Suppressor macrophage treated with lipopolysaccharide for 4 hours (primary cell): ENCODE measurements at places on chromosomes 6 and 20.
A peak's percentile ranks its signal among the peaks of the same experiment; 100 is the strongest.

- DNase-seq = no peak
These were observed 164.5 kb upstream of the SLC24A3 start for GRCh38 chr20:19047951-19048296.

DNA sequence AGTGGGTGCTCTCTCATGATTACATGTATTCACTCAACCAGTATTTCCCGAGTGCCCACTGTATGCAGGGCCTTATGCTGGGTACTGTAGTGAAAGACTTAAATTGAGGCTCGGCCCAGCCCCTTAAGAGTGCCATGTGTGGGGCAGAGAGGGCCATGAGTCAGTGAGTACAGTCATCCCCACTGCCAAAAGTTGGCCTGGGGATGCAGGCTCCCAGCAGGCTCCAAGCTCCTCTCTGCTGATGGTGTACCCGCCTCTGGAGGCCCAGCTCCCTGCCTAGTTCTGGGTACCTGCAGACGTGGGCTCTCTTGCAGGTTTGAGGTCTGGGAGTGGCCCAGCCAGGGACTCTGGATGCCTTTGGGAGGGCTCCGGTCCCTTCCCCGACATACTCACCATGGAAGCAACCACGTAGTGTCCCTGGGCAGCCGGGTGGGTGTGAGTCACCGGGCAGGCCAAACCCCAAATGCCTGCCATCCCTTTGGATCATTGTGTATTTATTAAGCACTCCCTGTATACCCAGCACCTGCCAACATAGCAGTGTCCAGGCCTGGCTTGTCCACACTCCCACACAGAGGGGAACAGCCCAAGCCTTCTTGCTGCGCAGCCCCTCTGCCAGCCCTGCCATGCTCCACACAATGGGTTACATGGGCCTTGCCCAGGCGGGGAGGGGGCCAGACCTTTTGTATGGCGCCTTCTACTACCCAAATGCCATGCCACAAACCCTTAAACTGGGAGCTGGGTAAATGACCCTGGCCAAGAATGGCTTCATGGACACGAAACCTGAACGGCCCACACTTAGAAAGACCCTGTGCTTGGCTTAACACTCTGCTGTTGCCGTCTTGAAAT lies 153.6 kb downstream of the VEGFA start:
- DNase-seq = peak; percentile 37

- DNase-seq = peak; percentile 18
These were observed 9.9 kb upstream of the GTSF1L start for GRCh38 chr20:43736588-43737158.

DNA sequence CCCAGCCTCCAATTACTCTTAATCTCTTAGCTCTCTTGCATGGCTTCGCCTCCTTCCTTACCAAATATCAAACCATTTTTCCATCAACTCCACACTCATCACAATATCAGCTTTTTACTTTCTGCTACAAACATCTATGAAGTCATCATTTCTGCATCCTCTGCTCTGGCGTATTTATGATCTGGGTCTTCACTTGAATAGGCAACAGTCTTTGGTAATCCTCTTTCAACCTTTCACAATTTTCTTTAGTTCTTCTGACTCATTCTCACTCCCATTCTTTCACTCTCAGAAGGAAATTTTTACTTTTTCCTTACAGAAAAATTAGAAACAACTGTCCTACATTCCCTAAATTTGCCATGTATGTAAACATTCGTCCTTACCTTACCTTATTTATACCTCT lies 522.4 kb downstream of the HDGFL1 start:
- DNase-seq = no peak

GRCh38 chr6:127934956-127935355 lies 34.1 kb upstream of the THEMIS start:
- DNase-seq = no peak

DNA sequence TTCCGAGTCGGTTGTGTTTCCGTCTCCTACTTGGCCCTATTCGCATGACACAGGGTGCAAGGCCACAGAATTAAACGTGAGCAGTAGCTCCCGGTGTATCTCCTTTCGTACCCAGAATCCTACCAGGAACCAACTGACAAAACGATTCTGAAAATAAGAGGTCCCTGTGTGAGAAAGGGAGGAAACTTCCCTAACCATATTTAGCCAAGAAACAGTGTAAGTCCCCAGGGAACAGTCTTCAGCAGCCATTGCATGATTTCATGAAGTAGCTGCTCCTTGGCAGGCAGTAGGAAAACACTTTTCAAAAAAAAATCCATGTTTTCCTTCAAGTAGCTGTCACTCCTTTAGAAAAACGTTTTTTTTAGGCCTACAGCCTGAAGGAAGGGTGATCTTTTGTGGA lies 46.9 kb downstream of the PDE10A start:
- no peak for DNase-seq

- DNase-seq = no peak
These were observed 75.3 kb downstream of the TULP4 start for GRCh38 chr6:158387578-158387977.

- DNase-seq = no peak
These were observed 83.4 kb downstream of the TCP11 start for GRCh38 chr6:35057449-35058357.

GRCh38 chr20:59157961-59158541 lies 5.6 kb upstream of the ZNF831 start:
- DNase-seq = no peak

- no peak for DNase-seq
These were observed 402.1 kb downstream of the EPHA7 start for GRCh38 chr6:93017213-93017612.

- peak; percentile 67 for DNase-seq
These were observed 58.5 kb downstream of the OGFRL1 start for GRCh38 chr6:71347119-71347518.

DNA sequence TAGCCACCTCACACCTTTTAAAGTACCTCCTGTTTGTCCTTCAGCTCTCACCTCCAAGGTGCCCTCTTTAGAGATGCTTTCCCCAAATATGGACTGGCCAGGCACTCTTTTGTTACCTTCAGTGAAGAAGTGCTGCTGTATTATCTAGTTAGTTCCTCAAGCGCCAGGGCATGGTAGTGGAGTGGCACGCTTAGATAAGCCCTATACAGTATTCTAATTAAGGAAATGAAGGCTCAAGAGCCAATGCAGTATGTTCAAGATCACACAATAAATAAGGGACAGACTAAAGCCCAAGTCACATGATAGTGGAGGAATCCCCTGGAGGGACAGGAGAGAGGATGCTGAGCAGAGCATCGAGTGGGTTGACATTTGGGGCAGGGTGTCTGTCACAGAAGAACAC lies 28.5 kb upstream of the GFOD1 start:
- DNase-seq = no peak

DNA sequence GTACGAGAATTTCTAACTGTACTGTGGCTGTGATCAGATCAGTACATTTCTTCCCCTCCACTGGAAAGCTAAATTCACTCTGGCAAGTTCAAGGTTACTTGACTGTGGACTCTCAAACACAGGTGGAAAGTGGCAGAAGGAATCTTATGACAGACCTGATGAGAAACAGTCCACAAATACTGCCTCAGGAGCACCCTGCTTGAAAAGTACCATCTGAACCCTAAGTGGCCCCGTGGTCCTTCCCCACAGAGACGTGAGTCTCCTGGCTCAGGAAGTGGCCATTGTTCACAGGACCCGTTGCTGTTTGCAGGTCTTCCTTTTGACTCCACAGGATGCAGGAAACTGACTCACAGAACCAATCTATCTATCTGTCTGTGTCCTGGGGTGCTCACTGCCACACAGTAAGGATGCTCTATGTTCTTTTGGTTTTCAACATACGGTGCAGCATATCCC lies 47.5 kb upstream of the NHSL1 start:
- DNase-seq = no peak

- DNase-seq = no peak
These were observed 9.3 kb downstream of the COL9A3 start for GRCh38 chr20:62825986-62826645.
